T follicular helper cell (primary cell): ENCODE measurements at places on chromosomes 4 and X.

- no peak for DNase-seq
These were observed 2.2 kb downstream of the GRID2 start for GRCh38 chr4:92305878-92306520.

- DNase-seq: no peak
These were observed 1037.1 kb downstream of the STPG2 start for GRCh38 chr4:97106161-97106560.

DNA sequence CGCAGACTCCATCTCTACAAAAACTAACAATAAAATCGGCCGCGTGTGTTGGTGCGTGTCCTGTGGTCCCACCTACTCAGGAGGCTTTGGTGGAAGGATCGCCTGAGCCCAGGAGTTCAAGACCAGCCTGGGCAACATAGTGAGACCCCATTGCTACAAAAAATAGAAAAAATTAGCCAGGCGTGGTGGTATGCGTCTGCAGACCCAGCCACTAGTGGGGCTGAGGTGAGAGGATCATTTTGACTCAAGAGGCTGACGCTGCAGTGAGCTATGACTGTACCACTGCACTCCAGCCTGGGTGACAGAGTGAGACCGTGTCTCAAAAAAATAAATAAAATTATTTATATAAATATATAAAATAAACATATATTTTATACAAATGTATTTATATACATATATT, 22.3 kb downstream of the ASMTL start:
- DNase-seq: no peak

GRCh38 chrX:37578045-37578444, 6.6 kb downstream of the LANCL3 start:
- no peak for DNase-seq

GRCh38 chr4:10205223-10205622, 88.6 kb upstream of the WDR1 start:
- DNase-seq: no peak

DNA sequence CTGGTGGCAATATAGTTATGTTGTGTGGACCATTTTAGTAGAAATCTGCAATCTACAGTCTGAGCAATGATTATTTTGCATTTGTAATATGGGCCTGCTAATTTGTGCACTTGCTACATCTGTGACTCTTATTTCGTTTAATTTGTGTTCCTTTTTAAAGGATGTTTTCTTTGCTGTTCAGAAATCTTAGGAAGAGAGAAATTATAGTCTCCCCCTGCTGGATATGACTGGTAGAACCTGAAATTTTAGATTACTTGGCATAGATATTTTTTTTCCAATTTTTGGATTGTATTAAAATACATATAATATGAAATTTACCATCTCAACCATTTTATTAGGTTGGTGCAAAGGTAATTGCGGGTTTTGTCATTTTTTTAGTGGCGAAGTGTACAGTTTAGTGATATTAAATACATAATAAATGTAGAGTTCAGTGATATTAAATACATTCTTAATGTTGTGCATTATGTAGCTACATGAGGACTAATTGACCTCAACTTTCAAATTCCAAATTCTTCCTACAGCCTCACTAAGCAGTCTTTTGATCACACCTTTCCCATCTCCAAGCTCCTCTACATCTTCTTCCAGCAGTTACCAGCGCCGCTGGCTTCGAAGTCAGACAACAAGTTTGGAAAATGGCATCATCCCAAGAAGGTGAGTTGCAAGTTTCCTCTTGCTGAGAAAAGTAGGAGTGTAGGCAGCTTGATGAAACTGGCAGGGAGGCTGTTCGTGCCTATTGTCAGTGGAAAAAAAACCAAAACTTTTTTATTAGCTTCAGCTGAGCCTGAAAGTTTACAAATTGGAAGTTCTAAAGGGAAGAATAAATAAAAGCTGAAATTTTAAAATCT, 82.2 kb downstream of the FNIP2 start:
- DNase-seq: no peak

DNA sequence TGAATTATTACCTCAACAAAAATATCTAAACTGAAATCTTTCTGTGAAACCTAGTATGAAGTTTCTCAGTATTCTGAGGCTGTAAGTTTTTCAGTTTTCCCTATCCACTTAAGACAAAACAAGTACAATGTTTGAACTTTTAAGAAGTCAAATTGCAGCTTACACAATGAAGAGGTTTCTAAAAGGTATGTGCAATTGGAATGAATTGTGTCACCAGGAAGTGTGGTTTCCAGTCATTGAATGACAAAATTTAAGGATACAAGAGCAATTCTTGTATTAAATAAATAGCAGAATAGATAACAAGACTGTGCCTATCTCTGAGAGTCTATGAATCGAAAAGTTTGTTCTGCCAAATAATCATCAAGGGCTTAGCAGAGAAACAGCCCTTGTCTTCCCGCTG, 207.3 kb downstream of the ANKRD50 start:
- no peak for DNase-seq

DNA sequence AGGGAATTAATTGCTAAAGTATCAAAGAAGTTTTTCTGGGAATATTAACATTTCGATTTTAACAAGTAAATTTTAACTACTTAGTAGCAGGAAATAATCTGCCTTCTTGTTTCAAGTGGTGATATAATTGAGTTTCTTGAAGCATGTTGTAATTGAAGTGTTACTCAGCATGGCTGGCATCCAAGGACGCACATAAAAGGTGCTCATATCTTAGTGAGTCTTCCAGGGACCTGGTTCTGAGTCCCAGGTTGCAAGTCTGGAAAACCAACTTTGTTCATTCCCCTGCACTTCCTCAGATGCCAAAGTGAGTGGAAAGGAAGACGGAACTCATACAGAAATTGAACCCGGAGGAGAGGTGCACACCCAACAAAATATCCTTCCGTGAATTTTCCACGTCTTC, 399.6 kb downstream of the NLGN4X start:
- no peak for DNase-seq

- DNase-seq: no peak
These were observed 26.9 kb upstream of the TMPRSS11B start for GRCh38 chr4:68272380-68272779.

GRCh38 chrX:9530848-9531274, 66.0 kb downstream of the TBL1X start:
- peak; percentile 50 for DNase-seq

- DNase-seq: no peak
These were observed 403 bp upstream of the LGI2 start for GRCh38 chr4:25031077-25031621.

DNA sequence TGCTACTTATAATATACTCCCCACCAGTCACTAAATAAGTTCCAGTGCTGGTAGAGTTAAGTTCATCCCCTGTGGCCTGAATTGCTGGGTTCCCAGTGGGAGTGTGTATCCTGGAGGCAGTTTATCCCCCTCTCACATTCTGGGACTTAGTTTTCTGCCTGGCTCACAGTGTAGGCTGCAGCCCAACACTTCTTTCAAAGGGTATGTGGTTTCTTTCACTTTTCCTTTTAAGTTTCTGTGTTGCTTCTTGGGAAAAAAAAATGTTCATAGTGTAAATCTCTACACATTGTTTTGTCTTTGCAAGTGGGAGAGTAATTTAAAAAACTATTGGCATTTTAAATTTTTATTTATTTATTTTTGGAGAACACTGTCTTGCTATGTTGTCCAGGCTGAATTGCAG, 204.0 kb downstream of the CHIC1 start:
- DNase-seq: no peak

GRCh38 chrX:68912113-68912512, 83.3 kb downstream of the EFNB1 start:
- DNase-seq: no peak

- DNase-seq: no peak
These were observed 9.8 kb upstream of the SLC2A9 start for GRCh38 chr4:10030972-10031667.

- DNase-seq: no peak
These were observed 286.5 kb downstream of the STK32B start for GRCh38 chr4:5337731-5338130.

GRCh38 chr4:180059216-180059881, 2183.9 kb upstream of the TENM3 start:
- no peak for DNase-seq

DNA sequence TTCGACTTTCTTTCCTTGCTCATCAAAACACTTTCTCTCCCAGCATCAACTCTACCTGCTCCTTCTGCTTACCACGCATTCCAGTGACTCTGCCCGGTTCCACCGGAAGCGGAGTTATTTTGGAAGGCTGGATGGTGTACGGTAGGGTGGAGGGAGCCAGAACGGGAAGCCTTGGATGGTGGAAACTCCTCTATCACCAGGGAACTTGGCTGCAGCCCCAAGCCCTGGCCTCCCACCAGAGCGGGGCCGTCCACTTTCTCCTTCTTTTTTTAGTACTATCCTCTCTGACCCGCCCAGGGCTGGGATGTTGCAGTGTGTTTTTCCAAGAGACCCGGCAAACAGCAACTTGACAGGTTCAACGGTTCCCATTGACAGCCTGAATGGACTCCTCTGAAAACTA, 27.6 kb downstream of the ADGRG2 start:
- no peak for DNase-seq

DNA sequence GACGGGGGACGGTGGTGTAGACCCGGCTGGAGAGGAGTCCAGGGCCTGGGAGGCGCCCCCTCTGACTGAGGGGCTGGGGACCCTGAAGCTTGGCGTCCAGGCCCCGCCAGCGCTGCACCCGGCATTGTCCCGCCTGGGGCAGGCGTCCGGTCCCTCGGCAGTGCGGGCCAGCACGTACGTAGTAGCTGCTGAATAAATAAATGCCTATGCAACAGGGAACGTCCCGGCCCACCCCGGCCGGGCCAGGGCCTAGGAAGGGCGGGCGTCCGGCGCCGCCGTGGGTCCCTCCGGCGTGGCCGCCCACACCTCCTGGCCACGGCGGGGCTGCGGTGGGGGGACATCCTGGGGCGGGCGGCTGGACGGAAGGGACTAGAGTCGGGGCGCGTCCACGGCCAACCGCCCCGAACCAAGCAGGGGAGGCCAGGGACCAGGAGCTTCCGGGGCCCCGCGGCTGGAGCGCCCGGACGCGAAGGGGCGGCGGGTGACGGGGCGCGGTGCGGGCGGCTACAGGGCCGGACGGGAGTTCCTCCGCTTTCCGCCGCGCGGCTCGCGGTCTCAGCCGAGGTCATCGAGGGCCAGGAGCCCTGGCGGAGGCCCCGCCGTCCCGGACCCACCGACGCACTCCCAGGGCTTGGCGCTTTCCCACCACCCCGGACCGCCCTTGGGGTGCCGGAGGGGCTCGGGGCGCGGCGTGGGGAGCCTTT, 886 bp upstream of the WWC2 start:
- DNase-seq: no peak

GRCh38 chr4:33184657-33185290, 2464.6 kb downstream of the PCDH7 start:
- DNase-seq: no peak
